Activated T-helper 17 cell treated with anti-CD3 and anti-CD28 coated beads, Interleukin-2, amount 50 U/mL, for 72 hours (primary cell): ENCODE measurements at places on chromosomes 2 and 18. TPM values are rescaled to one million over a fixed set of nuclear protein-coding genes. Genes with fewer than 3 reads are reported as not detected.

DNA sequence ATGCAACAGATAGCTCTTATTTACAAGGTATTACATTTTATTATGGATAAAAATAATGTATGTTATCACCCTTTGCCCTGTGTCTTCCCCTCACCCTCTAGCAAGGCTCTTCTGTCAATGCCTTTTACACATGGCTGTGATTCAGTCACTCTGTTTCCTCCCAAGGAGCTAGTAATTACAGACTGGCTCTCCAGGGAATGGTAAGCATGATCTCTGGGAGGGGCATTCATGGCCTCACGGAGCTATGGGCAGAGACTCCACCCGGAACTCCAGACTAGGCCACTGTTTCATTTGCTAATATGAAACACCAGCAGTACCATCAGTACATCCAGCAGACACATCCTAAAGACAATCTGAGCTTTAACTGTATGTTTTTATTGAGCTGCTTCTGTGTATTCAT, 410.9 kb upstream of the CYRIA start:
- no peak for ATAC-seq

GRCh38 chr2:56505885-56506284, 322.1 kb downstream of the CCDC85A start:
- ATAC-seq, result no peak

DNA sequence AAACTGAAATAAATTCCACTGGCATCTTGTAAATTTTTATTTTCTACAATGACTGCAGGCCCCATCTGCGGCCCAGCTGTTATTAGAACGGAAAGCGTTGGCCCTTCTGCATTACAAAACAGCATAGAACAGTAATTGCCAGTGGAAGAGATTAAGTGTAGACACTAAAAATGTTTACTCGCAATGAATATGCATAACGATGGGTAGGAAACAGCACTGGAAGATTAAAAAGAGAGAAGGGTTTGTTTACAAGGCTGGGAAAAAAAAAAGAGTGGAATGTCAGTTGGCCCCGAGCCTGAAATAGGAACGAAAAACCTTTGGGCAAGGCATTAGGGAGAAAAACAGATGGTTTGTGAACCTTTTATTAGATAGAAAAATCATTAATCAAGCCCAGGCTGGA, 275.9 kb upstream of the TCF4 start:
- no peak for ATAC-seq

DNA sequence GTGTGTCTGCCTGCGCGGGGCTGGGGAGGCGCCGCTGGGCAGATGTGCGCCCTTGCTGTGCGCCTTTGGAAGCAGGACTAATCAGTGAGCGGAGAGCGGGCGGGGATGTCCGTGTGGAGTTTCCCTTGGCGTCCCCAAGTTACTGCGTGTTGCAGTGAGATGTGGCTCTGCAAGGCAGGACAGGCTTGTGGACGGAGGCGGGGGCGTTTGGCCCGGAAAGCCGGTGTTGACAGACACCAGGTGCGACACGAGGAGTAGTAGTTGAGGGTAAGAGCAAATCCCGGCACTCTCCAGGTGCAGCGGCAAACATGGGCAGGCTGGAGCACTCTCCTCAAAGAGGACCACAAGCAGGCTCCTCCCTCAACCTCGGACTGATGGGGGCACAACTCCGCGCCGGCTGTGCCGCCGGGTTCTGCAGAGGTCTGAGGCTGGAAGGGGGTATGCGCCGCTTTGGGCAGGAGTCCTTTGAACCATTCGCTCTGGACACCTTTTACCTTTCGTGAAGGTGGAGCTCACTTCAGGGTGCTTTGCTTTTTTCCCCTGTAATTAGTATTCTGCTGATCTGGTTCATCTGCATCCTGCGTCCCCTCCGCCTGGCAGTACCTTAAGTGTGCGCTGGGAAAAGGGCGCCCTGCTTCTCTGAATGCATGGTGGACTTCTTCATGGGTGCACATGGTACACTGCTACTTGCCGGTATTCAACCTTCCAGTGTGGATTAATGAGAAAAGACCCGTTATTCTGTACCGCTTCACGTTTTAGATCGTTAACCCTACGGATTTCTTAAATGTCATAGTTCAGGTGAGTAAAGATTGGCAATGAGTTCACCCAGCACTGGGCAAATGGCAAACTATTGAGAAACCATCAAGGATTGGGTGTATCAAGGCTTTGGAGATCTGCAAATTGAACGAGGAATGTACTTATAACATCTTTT, 608 bp downstream of the CDH7 start:
- no peak for ATAC-seq

DNA sequence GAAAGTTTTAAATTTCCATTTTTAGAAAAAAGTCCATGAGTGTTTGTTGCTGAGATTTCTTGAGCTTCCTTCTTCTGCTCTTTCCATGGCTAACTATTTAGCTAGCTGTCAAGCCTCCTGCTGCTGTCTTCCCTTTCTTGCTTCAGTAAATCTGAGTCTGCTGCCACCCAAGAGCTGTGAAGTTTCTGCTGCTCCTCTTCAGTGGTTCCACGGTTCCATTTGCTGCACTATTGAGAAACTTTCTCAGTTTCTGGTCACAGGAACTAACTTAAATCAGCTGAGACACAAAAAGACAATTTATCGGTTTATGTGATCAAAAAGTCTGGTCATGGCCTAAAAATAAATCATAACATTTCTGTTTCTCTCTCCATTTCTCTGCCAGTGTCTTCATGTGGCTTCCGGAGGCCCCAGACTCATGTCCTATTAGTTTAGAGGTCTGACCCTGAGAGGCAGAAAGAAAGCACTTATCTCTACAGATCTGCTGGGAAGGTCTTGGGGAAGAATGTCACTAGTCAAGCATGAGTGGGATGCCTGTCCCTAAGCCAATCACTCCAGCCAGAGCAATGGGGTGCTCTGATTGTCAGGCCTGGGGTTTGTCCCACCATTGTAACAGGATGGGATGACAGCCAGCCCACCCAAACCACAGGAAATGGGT, 73.0 kb upstream of the ARL4C start:
- ATAC-seq, result no peak

DNA sequence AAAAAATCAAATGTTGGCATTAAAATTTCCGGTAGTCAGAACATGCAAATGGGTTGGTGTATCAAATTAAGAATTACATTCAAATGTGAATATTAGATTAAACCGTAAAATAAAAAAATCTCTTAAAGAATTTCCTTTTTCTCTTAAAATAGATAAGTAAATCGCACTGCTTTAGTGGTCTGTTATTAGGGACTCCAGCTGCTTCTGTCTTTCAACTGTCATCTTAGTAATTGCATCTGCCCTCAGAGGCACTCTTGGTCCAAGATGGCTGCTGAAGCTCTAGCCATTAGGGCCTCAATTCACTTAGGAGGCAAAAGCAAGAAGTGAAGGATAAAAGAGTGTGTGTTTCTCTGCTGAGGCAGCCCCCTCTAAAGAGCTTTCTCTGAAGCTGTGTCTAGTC, 132.4 kb downstream of the MGAT5 start:
- ATAC-seq, result no peak

DNA sequence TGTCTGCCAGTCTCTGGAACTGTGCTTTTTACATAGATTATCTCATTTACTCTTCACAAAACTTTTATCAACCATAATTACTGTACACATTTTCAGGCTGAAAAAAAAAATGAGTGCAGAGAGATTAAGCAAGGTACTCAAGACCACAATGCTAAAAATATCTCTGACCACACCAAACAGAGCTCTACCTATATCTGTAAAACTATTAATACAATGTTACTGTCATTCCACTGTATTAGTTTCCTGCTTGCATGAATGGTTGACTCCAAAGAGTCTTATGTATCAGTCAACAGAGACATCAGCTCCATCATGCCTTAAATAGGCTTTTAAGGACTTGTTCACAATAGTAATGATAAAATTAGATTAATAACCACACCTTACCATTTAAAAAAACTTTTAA, 134.7 kb upstream of the CCDC150 start:
- ATAC-seq, result no peak

GRCh38 chr18:28816155-28816554, 639.2 kb upstream of the CDH2 start:
- no peak for ATAC-seq

GRCh38 chr18:74139888-74140287, 7.7 kb downstream of the FBXO15 start:
- ATAC-seq, result peak; percentile 99

DNA sequence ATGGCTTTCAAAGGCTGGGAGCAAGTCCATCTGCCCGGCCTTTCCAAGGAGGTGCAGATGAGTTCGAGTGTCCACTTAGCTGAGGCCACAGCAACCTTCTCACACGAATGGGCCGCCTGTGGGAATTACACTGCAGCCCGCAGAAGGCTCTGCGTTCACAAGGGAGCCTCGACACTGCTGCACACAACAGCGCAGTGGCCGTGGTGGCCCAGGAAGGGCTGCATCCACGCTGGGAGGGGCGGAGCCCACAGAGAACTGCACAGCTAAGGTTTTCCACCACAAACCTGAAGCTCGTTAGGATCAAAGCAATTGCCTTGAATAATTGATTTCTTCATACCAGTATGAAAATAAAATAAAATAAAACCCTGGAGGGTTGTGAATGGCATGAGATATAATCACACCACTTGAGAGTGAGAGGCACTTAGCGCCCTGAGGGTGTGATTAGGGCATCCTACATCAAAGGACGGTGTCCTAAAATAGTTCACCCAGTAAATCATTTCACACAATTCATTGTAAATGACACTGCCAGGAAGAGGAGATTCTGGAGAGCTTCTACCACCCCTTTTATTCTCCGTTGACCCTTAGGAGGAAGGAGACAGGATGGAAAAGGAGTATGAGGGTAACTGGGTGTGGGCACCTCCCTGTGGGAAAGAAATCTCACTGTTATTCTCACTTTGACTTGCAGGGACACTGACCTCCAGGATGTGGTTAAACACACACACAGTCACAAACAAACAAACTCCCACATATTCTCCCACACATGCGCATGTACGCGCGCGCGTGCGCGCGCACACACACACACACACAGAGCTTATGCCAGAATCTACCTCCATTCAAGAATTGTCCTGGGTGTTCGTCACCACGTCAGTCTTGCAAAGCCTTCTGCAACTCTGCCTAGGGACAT, 256.6 kb upstream of the ID2 start:
- peak; percentile 82 for ATAC-seq

- ATAC-seq, result no peak
Observed at GRCh38 chr2:9347411-9347881, 75.9 kb downstream of the ITGB1BP1 start.

DNA sequence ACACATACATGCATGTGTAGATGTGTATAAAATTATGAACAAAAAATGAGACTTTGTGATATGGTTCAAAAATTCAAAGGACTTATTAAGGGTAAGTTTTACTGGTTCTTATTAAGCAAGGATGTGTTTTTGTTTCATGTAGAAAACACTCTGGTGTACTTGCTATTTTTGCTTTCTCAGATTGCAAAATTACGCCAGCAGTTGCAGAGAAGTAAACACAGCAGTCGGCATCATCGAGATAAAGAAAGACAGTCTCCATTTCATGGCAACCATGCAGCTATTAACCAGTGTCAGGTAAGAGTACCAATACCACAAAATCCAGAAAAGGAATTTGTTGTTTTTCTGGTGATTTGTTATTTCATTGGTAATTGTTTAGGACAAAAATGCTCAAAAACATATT, 91.3 kb downstream of the FAM117B start:
- no peak for ATAC-seq

DNA sequence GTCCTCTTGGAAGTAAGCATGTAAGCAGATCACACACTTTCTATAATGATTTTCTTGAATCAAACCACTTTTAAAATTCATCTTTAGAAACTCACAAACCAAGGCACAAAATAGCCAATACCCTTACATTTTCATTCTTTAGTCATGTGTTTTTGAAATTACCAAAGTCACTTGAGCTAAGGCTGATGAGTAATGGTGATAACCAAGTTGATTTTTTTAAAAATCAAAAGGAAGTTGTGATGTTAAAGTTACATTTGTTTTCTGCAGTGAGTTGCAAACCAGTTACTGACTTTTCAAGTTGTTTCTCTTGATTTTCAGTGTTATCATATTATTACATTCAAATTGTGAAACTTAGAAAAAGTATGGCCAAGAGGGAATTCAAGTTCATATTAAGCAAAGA, 21.5 kb upstream of the IL18RAP start:
- ATAC-seq, result no peak

GRCh38 chr2:204750389-204750788, 205.1 kb downstream of the PARD3B start:
- no peak for ATAC-seq

GRCh38 chr2:206023183-206023582, 62.8 kb downstream of the INO80D start:
- ATAC-seq, result no peak

- ATAC-seq, result no peak
Observed at GRCh38 chr2:238790833-238791230, 57.1 kb upstream of the TWIST2 start.

GRCh38 chr2:105442721-105443120, 43.9 kb upstream of the FHL2 start:
- ATAC-seq, result no peak

GRCh38 chr2:107742460-107743027, 84.1 kb upstream of the RGPD4 start:
- ATAC-seq, result no peak

- no peak for ATAC-seq
Observed at GRCh38 chr2:101427240-101427639, 39.9 kb upstream of the CREG2 start.

- ATAC-seq, result peak; percentile 70
Observed at GRCh38 chr2:230723363-230723762, 10.7 kb downstream of the CAB39 start.

GRCh38 chr2:42901076-42901640, 108.8 kb upstream of the HAAO start:
- peak; percentile 29 for ATAC-seq

GRCh38 chr18:65468881-65469280, 281.9 kb upstream of the CDH7 start:
- no peak for ATAC-seq

Gene KRTCAP3
- total RNA-seq, result 5.0 TPM

Gene TNFAIP6
- not detected for total RNA-seq

Gene ASAP2
- 0.19 TPM for total RNA-seq

Gene ERICH2
- total RNA-seq, result not detected

Gene ZNF397
- 9.7 TPM for total RNA-seq

Gene NYAP2
- total RNA-seq, result not detected

Gene DYNAP
- not detected for total RNA-seq

Gene ALPI
- not detected for total RNA-seq

Gene ANAPC1
- 75.6 TPM for total RNA-seq

Gene RAB17
- total RNA-seq, result 2.5 TPM

Gene SPOPL
- 15.6 TPM for total RNA-seq

Gene ASIC4
- not detected for total RNA-seq

Gene GALNT14
- 0.52 TPM for total RNA-seq

Gene RAB12
- total RNA-seq, result 11.9 TPM

Gene XIRP2
- not detected for total RNA-seq

Gene CD8B2
- total RNA-seq, result 0.15 TPM
